CD8-positive, alpha-beta memory T cell (primary cell): ENCODE measurements at places on chromosomes 4 and X. TPM values are rescaled to one million over a fixed set of nuclear protein-coding genes. Genes with fewer than 3 reads are reported as not detected.

DNA sequence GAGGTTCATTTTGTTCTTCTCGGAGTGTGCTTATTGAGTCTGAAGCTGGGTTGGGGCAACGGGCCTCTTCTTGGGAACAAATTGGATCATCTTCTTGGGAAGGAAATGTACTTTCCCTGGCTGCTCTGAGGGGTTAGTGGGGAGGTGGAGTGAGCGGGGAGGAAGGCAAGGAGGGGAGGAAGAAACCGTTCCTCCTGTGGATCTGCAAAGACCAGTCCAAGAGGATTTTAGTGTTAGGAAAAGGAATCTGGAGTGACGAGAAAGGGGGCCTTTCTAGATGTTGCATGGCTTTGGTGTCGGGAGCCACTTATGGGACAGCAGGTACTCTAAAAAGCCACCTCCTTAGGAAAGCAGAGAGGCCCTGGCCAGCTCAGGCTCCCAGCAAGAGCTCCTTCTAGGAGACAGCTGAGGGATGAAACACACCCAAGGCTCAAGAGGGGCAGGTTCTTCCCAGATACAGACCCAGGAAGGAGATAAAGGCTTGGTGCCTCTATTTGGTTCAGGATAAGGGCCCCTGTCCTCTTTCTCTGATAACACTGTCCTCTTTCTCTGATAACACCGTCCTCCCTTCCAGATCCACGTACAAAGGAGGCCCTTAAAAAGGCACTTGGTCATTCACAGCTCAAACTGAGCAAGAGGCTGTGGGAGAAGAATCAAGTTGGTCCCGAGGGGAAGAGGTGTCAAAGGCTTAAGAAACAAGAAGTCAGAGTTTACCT is 451 bp downstream of the SOD3 start:
- DNase-seq: no peak

GRCh38 chr4:109588176-109588575 is 28.1 kb downstream of the MCUB start:
- DNase-seq: no peak

- DNase-seq: no peak
These were observed 80.2 kb downstream of the FGF16 start for GRCh38 chrX:77527233-77528001.

DNA sequence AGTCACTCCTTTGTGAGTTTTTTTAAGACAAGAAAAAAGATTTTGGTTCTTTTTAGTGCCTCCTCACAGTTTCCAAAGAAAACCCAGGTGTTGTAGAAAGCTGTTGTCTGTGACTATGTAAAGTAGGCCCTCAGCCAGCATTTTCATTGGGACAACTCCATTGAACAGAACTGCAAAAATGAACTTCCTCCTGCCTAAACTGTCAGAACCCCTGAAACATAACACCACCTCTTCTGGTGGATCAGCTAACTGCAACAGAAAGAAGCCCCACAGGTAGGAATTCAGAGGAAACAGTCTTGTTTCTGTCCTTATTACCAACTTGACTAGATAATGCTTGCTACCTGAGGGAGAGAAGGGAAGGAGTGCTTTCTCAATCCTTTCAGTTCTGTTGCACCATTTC is 3.4 kb upstream of the ATP11C start:
- no peak for DNase-seq

- DNase-seq: no peak
These were observed 259.1 kb upstream of the SLIT2 start for GRCh38 chr4:19992471-19993093.

GRCh38 chr4:72006586-72006985 is 25.2 kb upstream of the NPFFR2 start:
- DNase-seq: no peak

DNA sequence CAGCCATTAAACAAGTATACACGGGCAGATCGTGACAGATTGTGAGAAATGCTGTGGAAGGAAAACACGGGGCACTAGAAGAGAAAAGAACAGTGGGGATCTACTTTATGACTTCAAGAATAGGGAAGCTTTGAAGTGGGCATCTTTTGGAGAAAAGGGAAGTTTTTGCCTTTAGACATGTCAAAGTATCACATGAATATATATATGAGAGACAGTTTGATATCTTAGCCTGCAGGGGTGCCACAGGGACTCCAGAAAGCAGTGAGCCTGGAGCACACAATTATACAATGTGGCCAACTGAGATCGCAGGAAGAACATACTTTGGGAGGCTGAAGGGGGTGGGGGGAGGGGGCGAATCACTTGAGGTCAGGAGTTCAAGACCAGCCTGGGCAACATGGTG is 35.7 kb downstream of the RELL1 start:
- no peak for DNase-seq

- no peak for DNase-seq
These were observed 41.5 kb downstream of the DTHD1 start for GRCh38 chr4:36322921-36323354.

GRCh38 chr4:40918330-40918729 is 168.6 kb downstream of the NSUN7 start:
- DNase-seq: no peak

GRCh38 chrX:19576742-19577141 is 61.4 kb upstream of the MAP3K15 start:
- DNase-seq: no peak

- no peak for DNase-seq
These were observed 627 bp upstream of the HSD17B11 start for GRCh38 chr4:87391576-87392054.

- no peak for DNase-seq
These were observed 6.3 kb downstream of the AREG start for GRCh38 chr4:74451214-74451661.

DNA sequence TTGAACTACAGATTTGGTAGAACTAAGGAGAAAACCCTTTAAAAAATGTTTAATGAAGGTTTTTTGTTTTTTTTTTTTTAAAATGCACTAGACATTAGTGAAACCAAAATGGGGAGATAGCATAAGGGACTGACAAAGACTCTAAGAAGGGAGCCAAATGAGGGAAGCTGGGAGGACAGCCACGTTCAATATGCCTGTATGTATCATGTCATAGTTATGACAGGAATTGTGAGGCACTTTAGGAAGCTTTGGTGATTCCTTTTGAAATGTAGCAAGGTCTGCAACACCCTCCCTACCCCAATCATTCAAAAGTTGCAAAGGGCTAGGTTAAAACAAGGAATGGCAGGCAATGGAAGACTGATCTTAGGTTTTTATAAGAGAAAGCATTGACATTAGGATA is 526.0 kb downstream of the TLL1 start:
- no peak for DNase-seq

- no peak for DNase-seq
These were observed 993.1 kb downstream of the RPA4 start for GRCh38 chrX:97876697-97877407.

GRCh38 chr4:3320361-3321023 is 27.7 kb downstream of the RGS12 start:
- no peak for DNase-seq

DNA sequence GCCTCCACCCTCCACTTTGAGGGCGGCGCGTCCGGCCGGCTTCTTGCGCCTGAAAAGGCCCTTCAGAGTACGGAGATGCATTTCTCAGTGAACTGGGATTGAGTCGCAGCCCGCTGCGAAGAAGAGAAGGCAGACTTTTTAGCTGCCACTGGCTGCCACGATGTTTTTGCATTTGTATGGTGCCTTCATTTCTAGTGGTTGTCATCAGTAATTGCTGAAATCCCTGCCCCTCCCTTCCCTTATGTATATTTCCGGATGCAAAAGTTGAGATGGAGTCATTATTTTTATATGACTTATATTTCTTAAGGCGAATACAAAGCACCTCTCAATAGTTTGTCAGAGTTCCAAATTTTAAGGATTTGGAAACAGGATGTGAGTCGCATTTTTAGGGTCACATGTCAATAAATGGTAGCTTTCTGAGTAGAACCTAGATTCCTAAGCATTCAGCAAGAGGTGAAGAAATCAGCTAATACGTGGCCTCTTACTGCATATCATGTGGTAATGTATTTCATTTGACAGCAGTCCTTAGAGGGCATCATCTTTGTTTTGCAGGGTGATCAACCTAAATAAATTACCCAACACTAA is 658 bp downstream of the ATP6AP2 start:
- peak; percentile 48 for DNase-seq

GRCh38 chr4:6343939-6344408 is 74.3 kb downstream of the WFS1 start:
- no peak for DNase-seq

The CHRDL1 gene
- total RNA-seq: not detected

The ZMAT1 gene
- 4.4 TPM for total RNA-seq

The ABCB7 gene
- total RNA-seq: 27.0 TPM

The HSPA4L gene
- 0.50 TPM for total RNA-seq

The CLDN34 gene
- total RNA-seq: not detected

The PRSS12 gene
- total RNA-seq: not detected

The NHSL2 gene
- total RNA-seq: 0.51 TPM

The ITGB1BP2 gene
- 3.7 TPM for total RNA-seq

The FGD1 gene
- 0.07 TPM for total RNA-seq

The TLR10 gene
- total RNA-seq: not detected
